ENCODE measurements at places on chromosomes 2 and 18.
A peak's percentile ranks its signal among the peaks of the same experiment; 100 is the strongest.

DNA sequence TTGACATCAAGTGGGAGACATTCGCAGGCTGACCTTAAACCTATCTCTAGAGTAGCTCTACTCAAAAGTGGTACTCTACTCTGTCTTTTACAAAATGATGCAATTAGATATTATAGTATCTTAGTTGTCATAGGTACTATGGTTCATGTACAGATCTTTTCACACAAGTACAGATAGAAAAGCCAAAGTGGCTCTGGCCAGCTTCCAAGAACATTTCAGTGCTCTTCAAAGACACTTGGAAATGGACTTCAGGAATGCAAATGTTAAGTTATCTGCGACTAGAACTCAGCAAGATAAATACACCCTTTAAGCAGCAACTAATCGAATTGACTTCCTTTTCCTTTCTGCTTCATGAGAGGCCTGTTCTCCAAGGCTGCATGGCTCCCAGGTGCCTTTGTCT lies 718.7 kb upstream of the FAM98A start:
- DNase-seq, result no peak

DNA sequence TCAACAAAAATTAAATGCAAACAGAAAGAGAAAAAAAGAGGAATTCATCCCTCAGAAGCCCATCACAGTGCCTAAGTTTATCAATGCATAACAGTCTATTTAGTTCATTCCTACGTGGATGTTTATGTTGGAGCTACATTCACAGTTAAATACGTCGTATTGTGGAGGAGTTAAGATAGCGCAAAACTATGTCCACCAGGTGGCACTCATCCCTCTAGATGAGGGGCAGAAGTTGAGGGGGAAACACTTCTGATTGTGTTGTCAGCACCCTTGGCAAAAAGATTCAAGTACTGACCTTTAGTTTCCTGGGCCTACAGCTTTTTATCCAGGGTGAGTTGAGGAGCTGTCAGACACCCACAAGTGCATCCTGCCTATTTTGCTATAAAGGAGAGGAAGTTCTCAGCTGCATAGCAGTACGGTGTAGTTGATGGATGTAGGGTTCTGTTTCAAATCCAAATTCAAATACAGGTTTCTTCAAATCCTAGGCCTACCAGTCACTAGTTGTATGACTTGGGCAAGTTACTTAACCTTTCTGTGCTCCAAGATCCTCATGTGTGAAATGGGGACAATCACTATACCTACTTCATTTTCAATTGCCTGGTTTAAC lies 26.8 kb upstream of the MYO1B start:
- peak; percentile 52 for DNase-seq

GRCh38 chr18:10826400-10826799 lies 300.6 kb downstream of the NAPG start:
- no peak for DNase-seq

GRCh38 chr2:132943829-132944228 lies 273.8 kb upstream of the LYPD1 start:
- DNase-seq, result no peak

GRCh38 chr18:74286106-74286855 lies 5.5 kb downstream of the CYB5A start:
- DNase-seq, result no peak

GRCh38 chr2:43038034-43038695 lies 188.2 kb downstream of the ZFP36L2 start:
- DNase-seq, result no peak

DNA sequence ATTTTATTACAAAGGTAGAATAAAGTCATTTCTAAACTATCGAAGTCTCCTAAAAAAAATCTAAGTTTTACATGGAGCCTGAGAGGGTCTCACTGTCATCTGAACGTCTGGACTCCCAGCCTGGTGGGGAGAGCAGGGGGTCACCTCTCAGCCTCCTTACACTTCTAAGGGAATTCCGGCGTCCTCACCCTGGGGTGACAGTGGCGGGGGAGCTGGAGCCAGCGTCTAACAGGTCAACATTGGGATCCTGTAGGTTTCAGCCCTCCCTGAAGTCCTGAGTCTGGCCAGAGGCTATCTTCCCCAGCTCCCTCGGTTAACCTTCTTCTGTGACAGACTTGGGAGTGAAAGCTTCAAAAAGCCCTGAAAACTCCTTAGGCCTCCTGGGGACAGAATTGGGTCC lies 34.6 kb upstream of the GLI2 start:
- DNase-seq, result no peak

DNA sequence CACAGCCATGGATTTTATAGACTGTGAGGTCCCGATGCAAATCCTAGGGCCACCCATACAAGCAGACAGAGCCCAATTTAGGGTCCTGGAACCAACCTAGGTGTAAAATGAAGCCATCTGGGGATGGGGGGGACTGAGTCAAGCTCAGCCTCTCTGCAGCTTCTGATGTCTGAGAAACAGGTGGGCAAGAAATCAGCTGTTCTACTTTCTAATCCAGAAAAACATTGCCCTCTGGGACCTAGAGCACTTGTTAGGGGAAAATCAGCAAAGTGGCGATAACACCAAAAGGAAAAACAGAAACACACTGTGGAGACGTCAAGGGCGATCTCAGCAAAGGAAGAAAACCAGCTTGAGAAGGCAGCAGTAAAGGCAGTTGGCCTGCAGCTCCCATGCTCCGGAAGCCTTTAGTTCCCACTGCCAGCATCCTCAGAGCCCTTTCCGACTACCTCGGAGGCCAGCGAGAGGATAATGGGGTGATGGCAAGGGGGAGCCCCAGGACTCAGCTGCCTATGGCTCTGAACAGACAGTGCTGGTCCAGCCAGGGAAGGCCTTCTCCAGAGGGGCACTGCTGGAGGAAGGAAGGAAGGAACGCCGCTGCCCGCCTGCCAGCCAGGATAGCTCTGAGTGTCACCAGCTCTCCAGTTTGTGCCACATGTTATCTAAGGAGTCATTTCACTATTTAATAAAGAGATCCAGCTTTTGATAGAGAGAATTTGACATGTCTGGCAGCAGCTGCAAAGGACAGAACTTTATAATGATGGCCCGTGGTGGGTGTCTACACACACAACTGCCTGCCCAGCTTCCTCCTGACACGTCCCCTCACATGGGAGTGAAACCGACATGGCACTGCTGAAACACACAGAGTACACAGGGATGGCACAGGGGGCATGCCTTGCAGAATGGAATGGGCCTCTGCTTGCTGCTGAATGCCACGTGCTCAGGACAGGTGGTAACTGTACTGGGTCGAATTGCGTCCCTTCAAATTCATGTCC lies 37.7 kb downstream of the HS1BP3 start:
- DNase-seq, result no peak

DNA sequence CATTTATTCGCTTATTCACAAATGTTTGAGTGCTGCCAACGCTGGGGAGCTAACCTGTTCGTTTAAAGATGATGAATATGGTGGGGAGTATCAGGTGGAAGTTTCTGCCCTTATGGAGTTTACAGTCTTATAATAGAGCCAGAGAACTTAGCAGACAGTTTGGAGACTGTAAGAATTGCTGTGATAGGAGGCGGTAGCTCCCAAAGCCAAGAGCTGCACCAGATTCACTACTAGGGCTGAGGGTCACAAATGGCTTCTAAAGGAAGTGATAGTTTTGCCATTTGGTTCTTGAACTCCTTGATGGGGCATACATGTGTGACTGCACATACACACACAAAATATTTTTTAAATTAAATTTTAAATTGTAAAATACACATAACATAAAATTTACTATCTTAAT lies 29.0 kb downstream of the UGP2 start:
- DNase-seq, result no peak

DNA sequence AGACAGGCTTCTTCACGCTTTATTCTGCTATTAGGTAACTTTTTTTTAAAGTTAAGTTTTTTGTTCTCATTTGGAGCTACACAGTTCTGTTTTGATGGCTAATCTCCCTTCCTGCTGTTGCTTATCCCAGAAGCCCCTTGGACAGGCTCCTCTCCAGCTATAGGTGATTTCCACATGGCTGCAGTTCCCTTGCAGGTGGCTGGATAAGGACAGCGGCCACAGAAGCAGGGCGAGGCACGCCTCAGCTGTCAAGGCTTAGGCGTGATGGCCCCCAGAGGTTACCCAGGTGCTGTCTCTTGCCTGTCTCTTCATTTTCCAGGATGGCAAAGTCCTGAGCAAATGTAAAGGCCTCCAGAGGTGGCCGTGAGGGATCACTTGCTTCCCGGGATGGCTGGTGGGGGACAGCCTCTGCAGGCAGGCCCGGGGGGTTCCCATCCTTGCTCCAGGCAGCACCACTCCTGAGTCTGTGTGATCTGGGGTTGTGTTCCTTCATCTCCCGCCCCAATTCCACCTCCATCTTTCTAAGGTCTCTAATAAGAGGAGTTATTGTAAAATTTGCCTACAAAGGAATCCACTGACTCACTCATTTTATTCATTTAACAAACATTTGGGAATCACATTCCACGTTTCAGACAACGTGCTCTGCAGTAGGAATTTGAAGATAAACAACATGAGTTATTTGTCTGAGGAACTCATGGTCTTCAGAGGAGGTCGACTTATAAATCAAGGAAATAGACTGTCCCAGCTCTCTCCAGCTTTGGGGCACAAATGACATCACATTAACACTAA lies 53.4 kb downstream of the NAPG start:
- no peak for DNase-seq

GRCh38 chr18:55031576-55031975 lies 72.3 kb upstream of the CCDC68 start:
- DNase-seq, result no peak

GRCh38 chr2:222982010-222982908 lies 69.7 kb upstream of the KCNE4 start:
- peak; percentile 28 for DNase-seq

DNA sequence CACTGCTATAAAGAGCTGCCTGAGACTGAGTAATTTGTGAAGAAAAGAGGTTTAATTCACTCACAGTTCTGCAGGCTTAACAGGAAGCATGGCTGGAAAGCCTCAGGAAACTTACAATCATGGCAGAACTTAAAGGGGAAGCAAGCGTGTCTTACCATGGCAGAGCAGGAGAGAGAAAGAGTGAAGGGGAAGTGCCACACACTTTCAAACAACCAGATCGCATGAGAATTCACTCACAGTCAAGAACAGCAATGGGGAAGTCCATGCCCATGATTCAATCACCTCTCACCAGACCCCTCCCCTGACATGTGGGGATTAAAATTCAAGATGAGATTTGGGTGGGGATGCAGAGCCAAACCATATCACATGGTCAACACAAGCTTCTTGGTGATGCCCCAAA lies 34.7 kb upstream of the CDK5R2 start:
- no peak for DNase-seq

DNA sequence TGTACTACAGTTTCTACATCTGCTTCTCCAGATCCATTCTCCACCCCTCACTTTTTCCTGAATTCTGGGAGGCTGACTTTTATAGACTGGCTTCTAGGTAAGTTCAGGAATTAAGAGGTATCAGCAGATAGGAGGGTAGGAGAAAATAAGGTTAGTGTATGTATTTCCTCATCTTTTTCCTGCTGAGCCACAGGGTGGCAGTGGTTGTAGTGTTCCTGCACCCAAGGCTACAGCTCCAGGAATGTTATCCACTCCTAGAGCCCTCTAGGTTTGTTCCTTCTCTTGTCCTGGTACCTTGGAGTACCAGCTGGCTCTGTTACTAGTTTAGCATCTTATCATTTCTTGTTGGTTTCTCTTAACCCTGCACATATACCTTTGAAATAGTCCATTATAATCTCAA lies 40.7 kb upstream of the C2orf66 start:
- DNase-seq, result no peak

DNA sequence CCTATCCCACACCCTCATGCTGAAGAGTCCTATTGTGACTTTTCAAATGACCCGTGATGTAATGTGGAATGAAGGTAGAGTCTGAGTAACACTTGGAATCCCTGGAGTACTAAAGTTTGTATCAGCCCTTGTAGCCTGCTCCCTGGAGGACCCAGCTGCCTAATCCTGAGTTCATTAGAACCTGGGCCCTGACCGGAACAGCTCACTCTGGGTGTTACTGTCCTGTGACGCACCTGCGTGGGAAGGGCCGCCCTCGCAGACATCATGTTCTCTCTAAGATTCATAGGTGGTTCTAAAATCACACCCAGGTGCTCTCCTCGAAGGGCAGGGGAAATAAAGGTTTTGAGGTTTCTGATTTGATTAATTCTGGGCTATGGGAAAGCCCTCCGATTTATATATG lies 62.3 kb downstream of the NCK2 start:
- no peak for DNase-seq

GRCh38 chr2:31379747-31380146 lies 34.8 kb downstream of the XDH start:
- DNase-seq, result no peak

DNA sequence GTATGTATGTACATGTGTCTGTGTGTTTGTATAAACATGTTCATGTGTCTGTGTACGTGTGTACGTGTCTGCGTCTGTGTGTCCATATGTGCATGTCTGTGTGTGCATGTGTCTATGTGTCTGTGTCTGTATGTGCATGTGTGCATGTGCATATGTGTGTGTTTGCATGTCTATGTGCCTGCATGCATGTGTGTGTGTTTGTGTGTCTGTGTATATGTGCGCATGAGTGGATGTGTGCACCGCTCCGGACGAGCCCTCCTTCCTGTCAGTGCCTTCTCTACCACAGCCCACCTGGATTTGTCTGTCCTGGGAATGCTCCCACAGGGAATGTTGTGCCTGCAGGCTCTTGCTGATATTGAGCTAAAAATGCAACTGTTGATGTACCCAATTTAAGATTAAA lies 113.3 kb upstream of the EPC2 start:
- no peak for DNase-seq

- DNase-seq, result no peak
Observed at GRCh38 chr2:111620281-111620680, 263.7 kb downstream of the ANAPC1 start.

- DNase-seq, result no peak
Observed at GRCh38 chr2:239630618-239631286, 229.9 kb upstream of the HDAC4 start.

DNA sequence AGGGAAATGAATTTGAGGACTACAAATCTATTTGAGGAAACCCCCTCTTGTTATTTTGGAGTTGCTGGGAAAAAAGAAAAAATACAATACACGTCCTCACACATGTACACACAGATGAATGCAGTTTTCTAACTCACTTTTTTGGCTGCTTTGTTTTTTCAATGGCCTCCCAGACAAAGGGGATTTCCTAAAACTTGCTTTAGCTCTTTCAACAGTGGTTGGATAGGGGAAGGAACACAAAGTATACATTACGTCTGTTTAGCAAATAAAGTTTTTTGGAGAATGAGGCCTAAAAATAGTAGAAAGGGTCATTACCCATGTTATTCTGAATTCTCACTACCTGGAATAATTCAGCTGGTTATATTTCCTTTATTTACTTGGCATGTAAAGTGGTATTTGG lies 125.3 kb upstream of the ITGB6 start:
- no peak for DNase-seq

Data from stimulated activated naive CD8-positive, alpha-beta T cell treated with anti-CD3 and anti-CD28 coated beads, Interleukin-15, amount 100 ng/mL, for 72 hours (primary cell).